Spleen (tissue), 13 donors: ENCODE measurements at places on chromosomes 2 and 18.

DNA sequence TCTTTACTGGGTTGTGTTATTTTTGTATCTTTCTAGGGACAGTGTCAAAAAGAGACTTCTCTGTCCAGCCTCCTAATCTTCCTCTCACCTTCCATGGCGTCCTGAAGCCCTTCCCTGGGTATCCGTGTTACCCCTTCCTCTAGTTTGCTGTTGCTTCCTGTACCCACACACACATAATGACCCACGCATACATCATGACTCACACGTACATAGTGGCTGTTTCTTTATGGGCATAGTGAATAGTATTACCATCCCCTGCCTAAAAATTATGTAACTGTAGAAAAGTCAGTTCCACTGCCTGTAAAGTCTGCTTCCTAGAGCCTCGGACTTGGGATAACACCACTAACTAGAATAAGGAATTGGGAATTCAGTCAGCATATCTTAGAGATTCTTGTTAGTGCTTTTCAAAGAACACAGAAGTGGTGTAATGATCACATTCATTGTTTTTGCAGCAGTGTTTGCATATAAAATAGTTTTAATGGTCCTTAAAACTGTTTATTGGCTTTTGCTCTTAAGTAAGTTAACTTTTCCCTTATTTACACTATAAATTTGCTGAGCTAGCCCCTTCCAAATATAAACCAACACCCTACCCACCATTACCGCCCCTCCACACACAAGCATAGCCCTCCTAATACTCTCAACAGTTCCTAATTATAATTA is 308.4 kb upstream of the RAB12 start:
- no peak for DNase-seq

GRCh38 chr2:237732790-237733381 is 65.7 kb upstream of the RBM44 start:
- no peak for DNase-seq

- DNase-seq: no peak
Measured at GRCh38 chr18:22347606-22348511, 69.9 kb downstream of the CTAGE1 start.

GRCh38 chr2:36301843-36302242 is 53.7 kb upstream of the CRIM1 start:
- no peak for DNase-seq

DNA sequence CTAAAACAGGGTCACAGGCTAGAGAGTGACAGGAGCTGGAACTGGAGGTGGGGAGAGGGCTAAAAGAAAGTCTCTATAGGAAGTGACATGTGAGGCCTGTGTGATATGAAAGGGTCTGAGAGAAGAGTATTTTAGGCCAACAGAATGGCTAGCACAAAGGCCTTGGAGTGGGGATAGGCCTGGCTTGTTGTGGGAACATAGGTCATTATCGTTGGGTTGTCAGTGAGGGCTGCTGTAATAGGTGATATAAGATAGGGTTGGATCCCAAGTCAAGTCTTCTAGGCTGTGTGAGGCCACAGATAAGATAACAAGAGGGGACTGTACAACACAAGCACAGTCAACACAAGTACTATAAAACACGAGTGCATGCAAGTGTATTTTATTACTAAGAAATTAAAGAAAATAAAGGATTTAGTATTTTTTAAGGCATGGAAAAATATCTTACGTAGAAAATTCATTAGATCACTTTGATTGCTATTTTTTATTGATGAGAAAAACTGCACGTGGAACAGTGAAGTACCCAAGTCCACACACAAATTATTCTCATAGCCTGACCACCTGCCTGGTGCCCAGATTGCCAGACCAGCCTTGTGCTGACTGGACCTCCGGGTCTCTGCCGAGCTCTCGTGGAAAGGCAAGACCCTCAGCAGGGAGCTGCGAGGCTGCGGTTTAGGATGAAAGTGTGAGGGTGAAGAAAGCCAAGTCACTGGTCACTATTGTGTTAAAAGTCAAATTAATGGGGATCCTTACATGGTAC is 14.1 kb downstream of the LTBP1 start:
- DNase-seq: no peak

- no peak for DNase-seq
Measured at GRCh38 chr18:63301434-63301833, 18.1 kb downstream of the BCL2 start.

DNA sequence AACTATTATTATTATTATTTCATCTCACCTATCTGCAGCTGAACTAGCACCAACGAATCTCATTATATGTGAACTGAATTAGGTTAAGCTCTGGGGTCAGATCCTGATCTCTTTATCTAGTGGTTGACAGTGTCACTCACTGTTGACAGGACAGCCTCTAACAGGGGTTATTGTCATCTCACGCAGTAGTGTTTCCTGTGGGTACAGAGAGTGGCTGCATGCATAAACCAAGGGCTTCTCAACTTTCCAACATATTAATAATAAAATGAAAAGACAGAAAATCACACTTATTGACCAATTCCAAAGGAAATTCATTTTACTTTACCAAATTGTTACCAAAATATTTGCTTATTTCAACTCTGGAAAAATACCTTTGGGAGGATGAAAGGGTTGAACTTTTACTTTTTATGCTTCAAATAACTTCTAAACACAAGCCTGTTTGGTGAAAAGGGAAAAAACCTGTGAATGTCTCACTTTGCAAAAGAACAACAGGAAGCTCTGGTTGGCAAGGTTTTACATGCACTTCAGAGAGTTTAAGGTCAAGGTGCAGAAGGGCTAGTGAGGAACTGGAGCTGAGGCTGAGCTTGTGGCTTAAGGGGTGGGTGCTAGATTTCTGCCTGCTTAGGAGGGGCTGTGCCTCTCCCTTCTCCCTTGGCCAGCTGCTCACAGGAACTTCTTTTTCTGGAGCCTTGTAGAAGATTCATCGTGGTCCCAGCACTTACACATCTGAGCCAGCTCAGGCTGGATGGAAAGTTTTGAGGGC is 72.6 kb downstream of the CTAGE1 start:
- no peak for DNase-seq

DNA sequence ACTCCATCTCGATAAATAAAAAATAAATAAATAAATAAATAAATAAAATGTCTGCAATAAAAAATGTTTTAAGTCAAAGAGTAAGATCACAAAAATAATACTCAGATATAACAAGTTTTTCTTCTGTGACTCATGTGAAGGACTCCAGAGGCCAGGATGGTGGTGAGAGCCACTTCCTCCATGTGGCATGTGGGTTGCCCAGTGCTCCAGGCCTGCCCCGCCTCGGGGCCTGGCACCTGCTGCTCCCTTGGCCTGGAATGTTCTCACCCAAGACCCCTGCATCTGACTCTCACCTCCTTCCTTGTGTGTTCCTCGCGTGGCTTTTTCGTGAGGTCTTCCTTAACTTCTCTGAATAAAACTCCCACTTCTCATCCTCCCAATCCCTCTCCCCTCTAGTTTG is 77.4 kb upstream of the LDLRAD4 start:
- no peak for DNase-seq

DNA sequence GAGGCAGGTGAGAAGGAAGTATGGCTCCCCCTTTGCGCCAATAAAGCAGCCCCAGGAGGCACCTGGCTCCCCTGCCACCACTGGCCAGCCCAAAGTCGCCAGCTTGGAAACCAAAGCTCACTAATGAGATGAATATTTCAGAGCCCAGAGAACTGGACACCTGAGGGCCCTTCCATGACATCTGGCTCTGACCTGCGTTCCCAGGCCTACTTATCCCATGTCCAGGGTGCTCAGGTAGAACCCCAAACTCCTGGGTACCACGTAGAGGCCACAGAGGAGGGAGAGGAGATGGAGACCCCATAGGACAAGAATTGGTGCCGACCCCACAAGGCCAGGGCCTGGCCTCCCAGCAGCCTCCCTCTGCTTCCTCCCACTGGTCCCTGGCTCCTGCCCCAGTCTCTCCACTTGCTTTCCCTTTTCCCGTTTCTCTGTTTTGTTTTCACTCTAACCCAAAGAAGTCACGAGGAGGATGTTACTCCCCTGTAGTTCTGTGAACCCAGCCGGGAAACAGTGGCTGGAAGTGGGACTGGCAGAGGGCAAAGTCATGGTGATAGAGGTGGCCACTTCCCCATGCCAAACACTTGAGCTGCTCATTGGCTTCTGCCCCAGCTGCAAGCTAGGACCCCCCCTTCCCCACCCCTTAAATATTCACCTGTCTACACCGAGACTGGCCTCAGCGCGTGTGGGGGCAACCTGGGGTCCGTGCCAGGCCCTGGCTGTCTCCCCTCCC is 820 bp downstream of the TMBIM1 start:
- DNase-seq: peak; percentile 81

DNA sequence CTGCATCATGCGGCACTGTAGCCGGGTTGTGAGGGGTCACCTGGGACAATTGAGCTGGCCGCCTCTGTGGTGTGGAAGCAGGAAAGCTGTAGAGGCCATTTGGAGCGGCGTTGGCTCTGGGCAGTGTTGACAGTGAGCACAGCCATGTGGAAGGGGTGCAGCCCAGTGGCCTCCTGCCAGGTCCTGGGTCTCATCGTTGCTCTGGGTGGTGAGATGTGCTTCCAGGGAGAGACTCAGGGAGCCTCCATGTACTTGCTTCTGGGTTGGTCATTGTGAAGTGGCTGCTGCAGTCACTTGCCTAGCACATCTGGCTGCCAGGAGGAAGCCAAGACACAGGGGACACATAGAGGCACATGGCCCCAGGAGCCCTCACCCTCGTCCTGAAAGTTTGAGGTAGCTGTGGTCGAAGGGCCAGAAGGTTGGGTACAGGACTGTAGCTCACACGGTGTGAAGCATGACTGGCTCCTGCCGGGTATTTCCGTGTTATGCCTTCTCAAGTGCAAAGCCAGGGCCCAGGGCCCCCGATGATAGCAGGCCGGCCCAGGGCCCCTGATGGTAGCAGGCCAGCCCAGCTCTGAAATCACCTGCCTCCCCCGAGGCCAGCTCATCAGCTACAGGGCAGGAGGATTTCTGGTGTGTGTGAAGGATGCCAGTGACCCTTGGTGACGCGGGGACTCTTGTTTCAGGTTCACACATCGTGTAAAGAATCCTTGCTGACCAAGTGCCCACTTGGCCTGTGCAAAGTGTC is 82.6 kb downstream of the DGKD start:
- peak; percentile 50 for DNase-seq

GRCh38 chr2:46134531-46135227 is 162.5 kb upstream of the EPAS1 start:
- DNase-seq: no peak

DNA sequence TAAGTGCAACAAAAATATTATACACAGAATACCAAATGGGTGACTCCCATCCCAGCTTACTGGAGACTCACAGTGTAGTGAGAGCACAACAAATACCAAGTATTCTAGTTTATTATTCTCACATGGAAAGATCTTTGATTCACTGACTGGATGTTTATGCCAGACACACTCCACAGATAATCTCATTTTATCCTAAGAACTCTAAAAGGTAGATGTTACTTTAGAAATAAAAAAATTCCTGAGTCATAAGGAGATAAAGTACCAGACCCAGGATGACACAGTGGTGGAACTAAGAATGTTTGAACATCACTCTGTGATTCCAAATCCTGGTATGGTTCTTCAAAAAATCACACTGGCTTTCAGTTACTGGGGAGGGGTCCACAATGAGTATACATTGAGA is 136.2 kb downstream of the CDH2 start:
- no peak for DNase-seq

GRCh38 chr2:177602611-177603164 is 210.1 kb downstream of the AGPS start:
- no peak for DNase-seq

- DNase-seq: peak; percentile 65
Measured at GRCh38 chr2:237879991-237880560, 20.7 kb downstream of the RAMP1 start.

DNA sequence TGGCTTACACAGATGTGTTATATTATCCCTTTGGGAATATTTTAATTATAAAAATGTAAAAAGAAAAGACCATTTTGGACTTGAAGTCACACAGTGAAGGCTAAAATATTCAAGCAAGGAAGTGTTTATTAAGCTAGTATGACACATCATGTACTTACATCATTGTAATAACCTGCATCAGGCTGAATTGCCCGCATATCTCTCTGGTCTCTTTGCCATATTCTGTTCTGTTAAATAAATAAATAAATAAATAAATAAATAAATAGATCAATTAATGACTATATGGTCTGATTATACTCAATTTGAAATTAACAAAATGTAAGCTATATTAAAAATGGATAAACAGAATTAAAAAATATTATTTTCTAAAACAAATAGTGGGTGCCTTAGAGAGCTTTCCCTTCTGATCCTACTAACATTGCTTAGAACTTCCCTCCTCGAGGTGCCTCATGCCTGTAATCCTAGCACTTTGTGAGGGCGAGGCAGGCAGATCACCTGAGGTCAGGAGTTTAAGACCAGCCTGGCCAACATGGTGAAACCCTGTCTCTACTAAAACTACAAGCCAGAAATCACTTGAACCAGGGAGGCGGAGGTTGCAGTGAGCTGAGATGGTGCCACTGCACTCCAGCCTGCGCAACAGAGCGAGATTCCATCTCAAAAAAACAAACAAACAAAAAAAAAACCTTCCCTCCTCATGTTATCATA is 42.0 kb downstream of the WDR33 start:
- no peak for DNase-seq
